ENCODE measurements at places on chromosomes 3 and 15. TPM values are rescaled to one million over a fixed set of nuclear protein-coding genes. Genes with fewer than 3 reads are reported as not detected.

TM4SF1 gene
- 121 TPM for total RNA-seq

RPL15 gene
- 1,837 TPM for total RNA-seq

TMC3 gene
- total RNA-seq, result not detected

HSPBAP1 gene
- total RNA-seq, result 16.4 TPM

ZCWPW2 gene
- total RNA-seq, result 0.78 TPM

CCDC191 gene
- total RNA-seq, result 2.8 TPM

PRICKLE2 gene
- 29.0 TPM for total RNA-seq

ABI3BP gene
- 3.1 TPM for total RNA-seq

TMEM108 gene
- not detected for total RNA-seq

RBMS3 gene
- total RNA-seq, result 6.8 TPM

FSIP1 gene
- 38.4 TPM for total RNA-seq

TNIK gene
- total RNA-seq, result 7.8 TPM

PLA2G4F gene
- 6.5 TPM for total RNA-seq

KY gene
- not detected for total RNA-seq

DAZL gene
- total RNA-seq, result not detected

SNTN gene
- total RNA-seq, result not detected

THRB gene
- 14.2 TPM for total RNA-seq

CHL1 gene
- total RNA-seq, result not detected

DLEC1 gene
- total RNA-seq, result under 0.01 TPM

TJP1 gene
- 98.8 TPM for total RNA-seq

MEGF11 gene
- total RNA-seq, result not detected

CCNB2 gene
- 1.7 TPM for total RNA-seq

ILDR1 gene
- total RNA-seq, result 1.7 TPM

GOLGA6B gene
- not detected for total RNA-seq

PODXL2 gene
- total RNA-seq, result 3.4 TPM

CHRFAM7A gene
- total RNA-seq, result 0.36 TPM
